ENCODE measurements at places on chromosomes 1 and 21.

GRCh38 chr1:25568090-25568833, 24.9 kb downstream of the LDLRAP1 start:
- no peak for DNase-seq

DNA sequence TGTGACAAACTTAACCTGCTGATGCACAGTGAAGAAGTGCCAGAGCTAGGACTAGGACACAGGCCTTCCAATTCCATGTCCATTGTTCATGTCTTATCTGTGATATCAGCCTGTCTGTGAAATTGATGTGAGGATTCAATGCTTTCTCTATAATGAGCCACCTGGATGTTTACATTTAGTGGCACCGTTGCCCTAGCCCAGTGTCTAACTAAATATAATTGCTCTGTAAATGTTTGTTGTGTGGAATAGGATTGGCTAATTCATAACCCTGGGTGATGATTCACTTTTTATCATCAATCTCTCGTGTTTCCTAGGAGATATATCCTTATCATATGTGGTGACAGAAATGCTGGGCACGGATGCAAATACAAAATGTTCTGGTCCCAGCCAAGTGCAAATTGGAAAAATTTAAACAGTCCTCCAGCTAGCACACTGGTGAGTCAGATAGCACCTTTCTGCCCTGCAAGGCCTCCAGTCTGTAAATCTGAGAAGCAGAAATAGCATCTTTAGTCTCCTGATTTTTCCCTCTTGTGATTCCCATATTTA, 46.9 kb upstream of the GNG12 start:
- DNase-seq: no peak

- no peak for DNase-seq
These were observed 72.0 kb upstream of the FAM20B start for GRCh38 chr1:178953538-178954324.

DNA sequence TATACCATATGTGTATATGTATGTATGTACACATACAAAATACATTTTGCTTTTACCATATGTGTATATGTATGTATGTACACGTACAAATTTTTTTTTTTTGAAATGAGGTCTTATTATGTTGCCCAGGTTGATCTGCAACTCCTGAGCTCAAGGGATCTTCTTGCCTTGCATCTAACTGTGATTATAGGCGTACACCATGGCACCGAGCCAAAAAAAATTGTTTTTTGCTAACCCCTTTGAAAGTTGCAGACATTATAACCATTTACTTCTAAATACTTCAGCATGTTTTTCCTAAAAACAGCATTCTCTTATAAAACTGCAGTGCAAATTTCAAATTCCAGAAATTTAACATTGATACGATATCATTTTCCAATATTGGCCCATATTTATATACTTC, 147.0 kb downstream of the POU2F1 start:
- DNase-seq: no peak

DNA sequence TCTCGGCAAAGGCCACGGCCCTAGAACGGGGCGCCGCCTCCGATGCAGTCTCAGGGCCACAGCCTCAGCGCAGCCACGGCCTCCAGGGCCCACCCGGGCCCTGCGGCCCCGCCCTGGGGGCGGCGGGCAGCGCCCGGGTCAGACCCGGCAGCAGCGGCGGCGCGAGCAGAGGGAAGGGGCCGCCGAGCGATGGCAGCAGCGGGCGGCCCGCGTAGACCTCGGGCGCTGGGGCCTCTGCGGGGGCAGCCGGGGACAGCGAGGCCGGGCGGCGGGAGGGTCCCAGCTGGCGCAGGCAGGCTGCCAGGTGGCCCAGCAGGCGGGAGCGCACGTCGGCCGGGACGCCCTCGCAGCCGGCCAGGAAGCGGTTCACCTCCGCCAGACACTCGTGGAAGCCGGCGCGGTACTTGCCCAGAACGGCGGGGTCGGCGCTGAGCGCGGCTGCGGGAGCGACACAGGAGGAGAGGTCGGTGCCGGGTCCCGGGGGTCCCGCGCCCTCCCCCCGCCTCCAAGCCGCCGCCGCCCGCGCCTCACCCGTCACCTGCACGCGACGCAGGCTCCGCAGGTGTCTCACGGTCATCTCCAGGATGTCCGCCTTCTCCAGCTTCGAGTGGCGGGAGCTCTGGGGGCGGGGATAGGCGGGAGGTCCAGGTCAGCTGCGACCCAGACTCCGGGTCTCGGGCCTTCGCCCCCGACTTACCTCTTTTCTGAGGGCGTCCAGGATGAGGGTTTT, 737 bp downstream of the HES4 start:
- no peak for DNase-seq

- peak; percentile 34 for DNase-seq
These were observed 289.8 kb downstream of the NTNG1 start for GRCh38 chr1:107430540-107431228.

- no peak for DNase-seq
These were observed 80.5 kb upstream of the ETV3 start for GRCh38 chr1:157218671-157219070.

- no peak for DNase-seq
These were observed 131.7 kb downstream of the PSMG1 start for GRCh38 chr21:39051588-39051949.

GRCh38 chr1:116157096-116157495, 45.9 kb downstream of the MAB21L3 start:
- DNase-seq: no peak

- no peak for DNase-seq
These were observed 100.0 kb downstream of the ELAVL4 start for GRCh38 chr1:50208756-50209155.

- DNase-seq: no peak
These were observed 17.0 kb downstream of the KLHDC8A start for GRCh38 chr1:205339717-205340116.

DNA sequence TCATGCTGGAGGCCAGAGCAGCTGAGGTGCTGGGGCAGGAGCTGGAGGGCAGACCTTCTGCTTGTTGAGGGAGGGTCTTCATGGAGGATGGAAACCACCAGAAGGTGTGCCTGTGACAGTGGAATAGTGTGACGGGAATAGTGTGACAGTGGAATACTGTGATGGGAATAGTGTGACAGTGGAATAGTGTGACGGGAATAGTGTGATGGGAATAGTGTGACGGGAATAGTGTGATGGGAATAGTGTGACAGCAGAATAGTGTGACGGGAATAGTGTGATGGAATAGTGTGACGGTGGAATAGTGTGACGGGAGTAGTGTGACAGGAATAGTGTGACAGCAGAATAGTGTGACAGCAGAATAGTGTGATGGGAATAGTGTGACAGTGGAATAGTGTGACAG, 325.1 kb downstream of the HHAT start:
- DNase-seq: no peak

- DNase-seq: no peak
These were observed 8.4 kb downstream of the SLC35E2B start for GRCh38 chr1:1684031-1684681.

GRCh38 chr1:153544453-153545066, 1.0 kb downstream of the S100A4 start:
- DNase-seq: no peak

DNA sequence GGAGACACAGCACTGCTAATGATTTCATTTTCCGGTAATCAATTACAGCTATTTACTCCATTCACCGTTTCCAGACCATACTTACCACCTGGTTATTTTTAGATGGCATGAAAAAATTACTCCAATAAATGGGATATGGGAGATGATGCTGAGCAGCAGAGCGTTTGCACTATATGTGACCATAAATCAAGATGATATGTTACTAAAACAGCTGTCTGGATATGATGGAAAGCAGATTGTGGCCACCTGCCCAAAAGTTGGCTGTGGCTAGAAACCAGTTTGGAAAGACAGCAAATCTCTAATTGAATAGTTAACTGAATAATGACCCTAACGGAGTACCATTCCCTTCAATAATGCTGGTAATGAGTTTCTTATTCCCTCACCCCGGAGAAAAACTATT, 22.5 kb upstream of the KCTD3 start:
- no peak for DNase-seq

- no peak for DNase-seq
These were observed 1138.0 kb upstream of the TMPRSS15 start for GRCh38 chr21:19541602-19542001.

DNA sequence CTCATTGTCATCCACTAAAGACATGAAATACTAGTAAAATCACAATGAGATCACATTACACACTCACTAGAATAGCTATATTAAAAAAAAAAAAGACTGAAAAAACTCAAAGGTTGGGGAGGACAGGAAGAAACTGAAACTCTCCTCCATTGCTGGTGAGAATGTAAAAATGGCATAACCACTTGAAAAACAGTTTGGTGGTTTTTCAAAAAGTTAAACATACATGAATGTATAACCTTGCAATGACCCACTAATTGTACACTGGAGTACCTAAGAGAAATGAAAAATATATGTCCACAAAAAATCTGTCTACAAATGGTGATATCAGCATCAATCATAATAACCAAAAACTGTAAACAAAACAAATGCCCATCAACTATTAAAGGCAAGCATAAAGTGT, 44.0 kb downstream of the NRIP1 start:
- no peak for DNase-seq

- no peak for DNase-seq
These were observed 123.4 kb downstream of the HIVEP3 start for GRCh38 chr1:41795205-41795762.

- no peak for DNase-seq
These were observed 64.0 kb downstream of the WNT9A start for GRCh38 chr1:227883641-227884301.

DNA sequence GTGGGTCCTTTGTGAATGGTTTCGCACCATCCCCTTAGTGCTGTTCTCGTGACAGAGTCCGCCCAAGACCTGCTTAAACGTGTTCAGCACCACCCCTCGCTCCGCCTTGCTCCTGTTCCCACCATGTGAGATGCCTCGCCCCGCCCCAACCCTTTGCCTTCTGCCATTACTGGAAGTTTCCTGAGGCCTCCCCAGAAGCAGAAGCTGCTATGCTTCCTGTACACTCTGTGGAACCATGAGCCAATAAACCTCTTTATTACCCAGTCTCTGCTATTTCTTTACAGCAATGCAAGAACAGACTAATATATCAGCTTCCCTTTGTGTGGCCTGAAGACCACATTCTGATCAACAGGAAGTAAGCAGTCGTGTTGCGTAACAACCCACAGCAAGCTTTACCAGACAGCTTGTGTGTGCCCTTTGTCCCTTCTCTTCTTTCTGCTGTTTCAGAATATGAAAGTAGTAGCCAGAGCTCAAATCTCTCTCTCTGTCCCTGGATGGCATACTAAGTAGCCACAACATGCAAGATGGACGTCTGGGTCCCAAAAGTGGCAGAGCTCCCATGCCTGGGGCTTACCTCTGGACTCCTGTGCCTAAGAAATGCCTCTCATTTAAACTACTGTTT, 14.1 kb downstream of the HENMT1 start:
- DNase-seq: peak; percentile 72

DNA sequence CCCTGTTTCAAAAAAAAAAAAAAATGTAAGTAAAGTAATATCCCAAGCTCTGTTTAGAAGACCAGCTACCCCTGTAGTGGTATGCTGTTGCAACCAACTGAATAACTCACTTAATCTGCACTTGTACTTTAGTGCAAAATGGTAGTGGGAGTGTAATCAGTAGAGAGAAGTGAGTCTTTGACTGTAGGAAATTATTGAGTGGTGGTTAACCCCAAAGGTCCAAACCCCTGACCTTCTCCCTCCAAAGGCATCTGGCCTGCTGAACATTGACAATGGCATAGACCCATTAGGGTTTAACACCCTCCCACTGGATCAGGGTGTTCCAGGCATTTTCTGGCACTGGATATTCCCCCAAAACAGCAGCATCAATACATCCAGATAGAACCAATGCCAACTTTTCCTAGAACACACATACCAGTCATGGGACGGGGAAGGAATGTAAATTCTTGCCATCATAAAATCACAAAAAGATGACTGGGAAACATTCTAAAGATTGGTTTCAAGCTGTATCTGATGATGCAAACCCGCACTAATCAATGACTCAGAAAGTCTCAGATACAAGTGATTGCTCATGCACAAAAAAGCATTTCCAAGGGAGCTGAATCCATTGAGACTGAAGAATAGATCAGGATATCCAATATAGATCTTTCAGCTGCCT, 110.3 kb downstream of the MRPL39 start:
- no peak for DNase-seq

DNA sequence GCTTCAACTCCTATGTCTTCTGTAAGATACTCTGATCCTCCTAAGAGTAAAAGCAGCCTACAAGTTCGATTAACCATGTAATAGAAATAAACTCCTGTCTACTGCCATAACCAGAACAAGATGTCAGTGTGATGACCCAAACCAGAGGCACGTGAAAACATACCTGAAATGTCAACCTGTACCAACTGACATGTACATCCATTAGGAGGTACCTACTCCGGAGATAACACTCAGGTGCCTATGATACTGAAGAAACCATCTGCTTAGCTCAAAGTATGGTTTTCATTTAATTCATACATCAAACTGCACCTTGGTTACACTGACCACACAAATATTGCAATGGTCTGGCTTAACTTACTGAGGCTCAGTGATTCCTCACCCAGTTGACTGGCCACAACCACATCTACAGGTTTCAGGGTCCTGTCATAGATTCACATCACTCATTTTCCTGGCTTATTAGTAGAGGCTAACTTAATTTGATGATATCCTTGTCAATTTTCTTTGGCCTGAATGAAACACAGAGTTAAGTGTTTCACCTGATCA, 4.4 kb downstream of the ITPKB start:
- no peak for DNase-seq

DNA sequence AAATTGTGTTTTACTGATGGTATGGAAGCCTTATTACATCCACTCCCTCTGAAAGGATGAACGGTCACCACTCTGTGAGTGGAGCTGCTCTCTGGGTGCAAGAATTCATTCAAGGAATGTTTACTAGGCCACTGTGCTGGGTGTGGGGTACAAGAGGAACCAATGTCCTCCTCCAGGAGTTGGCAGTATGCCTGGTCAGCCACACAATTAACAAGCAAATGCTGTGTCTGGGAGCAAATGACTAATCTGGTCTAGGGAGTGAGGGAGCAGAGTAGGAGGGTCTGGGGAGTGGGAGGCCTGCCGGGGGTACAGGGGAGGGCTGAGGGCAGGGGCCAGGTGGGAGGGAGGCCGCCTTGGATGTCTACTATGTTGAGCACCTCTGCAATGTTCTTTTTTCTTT, 27.2 kb upstream of the TDRD10 start:
- DNase-seq: no peak

GRCh38 chr1:58854576-58854975, 70.7 kb upstream of the JUN start:
- DNase-seq: no peak

DNA sequence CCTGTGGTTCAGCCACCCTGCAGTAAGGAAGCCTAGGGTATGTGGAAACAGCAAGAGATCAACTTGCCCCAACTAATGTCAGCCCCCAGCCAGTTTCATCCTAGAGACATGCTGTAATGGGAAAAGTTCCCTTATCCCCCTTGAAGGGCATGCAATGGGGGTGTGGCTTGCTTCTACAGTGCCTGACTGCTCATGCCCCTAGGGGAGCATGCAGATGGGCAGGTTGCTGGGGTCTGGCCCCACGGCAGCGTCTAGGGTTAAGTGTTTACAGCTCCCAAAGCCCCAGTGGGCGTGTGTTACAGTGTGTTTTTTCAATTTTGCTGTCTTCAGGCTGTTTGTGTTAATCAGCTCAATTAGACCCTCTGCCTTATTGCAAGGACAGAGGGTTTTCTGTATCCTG, 1105.9 kb downstream of the AMY1C start:
- DNase-seq: no peak

Data from activated T-cell treated with anti-CD3 and anti-CD28 coated beads, Interleukin-2, amount 50 U/mL, for 72 hours (primary cell).